ENCODE measurements at places on chromosomes 16 and 17.

DNA sequence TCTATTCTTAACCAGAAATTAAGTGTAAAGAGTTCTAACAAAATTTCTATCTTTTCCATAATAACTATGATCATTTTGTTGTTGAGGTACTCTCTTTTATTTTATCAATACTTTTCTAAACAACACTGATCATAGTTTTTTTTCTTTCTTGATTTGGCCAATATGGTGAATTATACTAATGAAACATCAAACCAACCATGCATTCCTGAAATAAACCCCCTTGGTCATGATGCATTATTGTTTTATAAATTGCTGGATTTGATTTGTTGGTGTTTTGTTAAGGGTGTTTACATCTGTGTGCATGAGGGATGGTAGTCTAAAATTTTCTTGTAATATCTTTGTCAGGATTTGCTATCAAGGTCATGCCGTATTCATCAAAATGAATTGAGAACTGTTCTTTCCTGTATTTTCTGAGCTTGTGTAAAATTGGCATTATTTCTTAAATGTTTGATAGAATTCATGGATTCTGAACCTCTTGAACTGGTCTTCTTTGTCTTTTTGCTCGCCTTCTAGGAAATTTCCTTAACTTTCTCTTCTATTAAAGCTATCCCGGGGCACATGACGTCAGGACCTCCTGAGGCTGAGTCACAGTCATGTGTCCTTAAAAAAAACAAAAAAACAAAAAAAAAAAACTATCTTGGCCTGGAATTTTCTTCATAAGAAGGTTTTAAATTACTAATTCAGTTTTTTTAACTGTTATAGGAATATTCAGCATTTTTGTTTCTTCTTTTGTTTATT is 3.9 kb upstream of the TRIM25 start:
- no peak for DNase-seq

- DNase-seq: no peak
These were observed 23.5 kb downstream of the ORC6 start for GRCh38 chr16:46712911-46713310.

DNA sequence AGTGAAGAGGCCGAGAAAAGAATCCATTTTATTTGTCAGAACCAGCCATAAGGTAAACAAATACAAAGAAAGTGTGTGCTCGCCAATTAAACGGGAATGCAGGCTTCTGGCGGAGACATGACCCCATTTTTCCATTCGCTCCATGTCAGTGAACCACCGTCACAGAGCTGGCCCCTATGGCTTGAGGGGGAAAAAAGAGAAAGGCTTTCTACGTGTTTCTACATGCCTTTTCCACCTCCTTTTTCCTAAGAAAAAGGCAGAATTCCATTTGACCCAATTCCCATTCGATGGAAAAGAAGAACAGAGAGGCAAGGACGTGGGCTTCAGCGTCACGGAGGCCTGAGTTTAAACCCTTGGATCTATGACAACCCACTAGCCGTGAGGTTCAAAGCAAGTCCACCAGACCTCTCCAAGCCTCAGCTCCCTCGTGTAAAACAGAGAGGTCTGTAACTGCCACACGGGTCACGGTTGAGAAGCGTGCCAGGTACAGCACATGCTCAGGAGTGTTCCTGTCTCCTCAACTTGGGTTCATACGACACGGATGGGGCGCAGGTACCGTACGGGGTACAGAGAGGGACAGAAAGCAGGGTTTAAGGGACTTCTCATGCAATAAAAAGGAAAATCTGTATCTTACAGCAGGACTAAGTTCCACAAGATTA is 91.9 kb downstream of the NXN start:
- DNase-seq: no peak

DNA sequence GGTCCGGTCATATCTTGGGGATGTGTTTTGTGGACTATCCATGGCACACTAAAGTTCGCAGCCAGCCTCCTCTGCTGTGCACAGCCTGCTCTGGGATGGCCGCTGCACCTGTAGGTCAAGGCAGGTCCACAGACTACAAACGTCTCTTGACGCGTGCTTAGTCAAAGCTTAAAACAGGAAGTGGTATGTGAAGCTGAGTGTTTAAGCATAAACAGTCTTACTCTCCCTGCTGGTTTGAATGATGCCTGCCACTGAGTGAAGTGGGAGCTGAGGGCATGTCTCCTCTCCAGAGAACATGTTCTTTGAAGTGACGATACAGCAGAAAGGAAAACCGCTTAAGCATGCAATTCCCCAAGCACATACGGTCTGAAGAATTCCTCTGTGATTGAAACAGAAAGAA is 365.6 kb downstream of the SLC39A11 start:
- DNase-seq: no peak

DNA sequence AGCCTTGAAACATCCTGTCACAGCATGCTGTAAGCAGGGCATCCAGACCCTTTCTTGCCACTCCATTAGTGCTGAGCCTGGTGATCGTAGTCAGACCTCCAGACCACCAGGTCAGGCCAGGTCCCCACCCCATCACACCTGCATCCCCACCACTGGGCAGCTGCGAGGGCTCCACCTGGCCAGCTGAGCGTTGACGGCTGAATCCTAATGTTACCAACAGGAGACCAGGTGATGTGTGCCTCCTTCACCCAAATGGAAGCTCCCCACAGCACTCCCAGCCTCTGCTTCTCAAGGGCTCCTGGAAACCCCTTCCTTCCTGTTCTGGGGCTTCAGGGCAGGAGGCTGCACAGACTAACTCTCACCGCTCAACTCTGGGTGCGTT is 189.4 kb downstream of the C16orf95 start:
- no peak for DNase-seq

DNA sequence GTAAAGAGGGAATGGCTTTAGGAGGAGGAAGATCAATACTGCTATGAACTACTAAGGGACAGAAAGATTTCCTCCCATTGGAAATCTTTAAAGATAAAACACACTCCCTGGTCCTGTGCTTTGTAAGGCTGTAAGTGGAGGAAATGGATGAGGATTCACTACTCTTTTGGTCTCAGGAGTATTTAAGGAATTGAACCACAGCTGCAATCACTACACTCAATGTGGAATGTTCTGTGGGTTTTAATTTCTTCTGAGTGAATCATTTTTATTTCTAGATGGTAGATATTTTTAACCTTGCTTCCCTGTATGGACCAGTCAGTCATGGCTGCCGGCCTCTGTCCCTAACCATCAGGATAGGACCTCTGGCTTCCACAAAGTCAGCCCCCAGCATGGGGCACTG is 65.6 kb downstream of the SDR42E1 start:
- peak; percentile 45 for DNase-seq

- no peak for DNase-seq
These were observed 14.0 kb upstream of the ITGB3 start for GRCh38 chr17:47239619-47239966.

- no peak for DNase-seq
These were observed 5.0 kb downstream of the CX3CL1 start for GRCh38 chr16:57377080-57377841.

DNA sequence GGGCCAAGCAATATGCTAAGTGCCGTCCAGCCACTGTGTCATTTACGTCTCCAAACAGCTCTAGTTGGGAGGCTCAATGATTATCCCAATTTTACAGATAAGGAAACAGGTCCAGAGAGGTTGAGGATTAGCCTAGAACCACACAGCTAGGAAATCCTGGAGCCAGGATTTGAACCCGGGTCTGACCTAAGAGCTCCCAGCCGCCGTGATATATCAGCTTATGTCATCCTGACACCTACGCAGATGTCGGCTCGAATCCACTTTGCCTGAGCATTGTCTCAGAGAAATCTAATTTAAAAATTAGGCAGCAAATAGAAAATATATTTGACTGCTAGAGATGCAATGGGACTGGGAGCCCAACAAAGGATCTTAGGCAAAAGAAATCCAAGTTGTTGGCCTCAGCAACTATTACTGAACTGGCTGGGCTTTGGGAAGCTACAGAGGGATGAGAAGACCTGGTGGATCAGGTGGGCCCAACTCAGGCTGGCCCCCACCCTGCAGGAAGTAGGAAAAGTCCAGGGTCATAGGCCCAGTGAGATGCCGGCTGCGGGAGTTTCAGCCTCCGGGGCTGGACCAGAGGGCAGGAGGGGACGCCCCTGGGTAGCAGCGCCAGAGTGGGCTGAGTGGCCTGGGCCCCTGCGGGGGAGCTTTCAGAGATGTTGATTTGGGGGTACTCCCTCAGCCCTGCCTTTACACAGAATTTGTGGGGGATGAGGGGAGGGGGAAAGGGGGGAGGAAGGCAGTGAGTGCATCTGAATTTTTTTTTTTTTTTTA is 35.1 kb upstream of the IL21R start:
- DNase-seq: no peak

GRCh38 chr17:59963738-59964481 is 630 bp downstream of the RNFT1 start:
- DNase-seq: peak; percentile 61

Data from HFFc6 (cell line).